Brain pericyte (primary cell): ENCODE measurements at places on chromosomes 2 and 18.

DNA sequence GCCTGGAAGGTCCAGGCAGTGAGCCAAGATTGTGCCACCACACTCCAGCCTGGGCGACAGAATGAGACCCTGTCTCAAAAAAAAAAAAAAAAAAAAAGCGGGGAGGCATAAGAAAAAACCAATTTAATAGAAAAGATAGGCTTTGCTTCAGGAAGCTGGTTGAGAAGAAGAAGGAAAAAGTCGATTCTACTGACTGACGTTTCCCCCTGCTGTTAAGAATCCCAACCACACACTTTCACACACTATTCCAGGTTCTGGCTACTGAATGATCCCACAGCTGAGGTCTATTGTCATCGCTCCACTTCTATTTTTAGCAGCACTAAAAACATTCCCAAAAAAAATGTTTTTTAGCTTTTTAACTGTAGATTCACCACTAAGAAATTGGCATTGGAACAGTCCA, 6.7 kb upstream of the CHCHD5 start:
- no peak for DNase-seq

- DNase-seq, result no peak
Observed at GRCh38 chr2:71784734-71785511, 331.6 kb downstream of the DYSF start.

DNA sequence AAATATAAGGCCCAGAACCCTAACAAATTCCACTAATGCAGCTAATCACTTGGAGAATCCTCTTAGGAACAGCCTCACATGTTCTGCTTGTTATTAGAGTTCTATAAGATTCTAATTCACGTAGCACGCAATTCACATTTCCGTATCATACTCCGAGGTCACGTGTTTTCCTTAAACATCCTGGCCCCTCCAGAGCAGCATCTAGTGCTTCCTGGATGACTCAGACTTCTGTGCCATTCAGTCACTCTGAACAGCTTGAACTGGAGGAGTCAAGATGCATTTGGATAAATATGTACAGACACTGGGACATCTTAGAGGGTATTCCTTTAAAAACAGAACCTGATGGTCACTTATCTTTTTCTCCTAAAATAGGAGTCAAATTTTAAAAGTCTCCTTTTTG, 156.5 kb downstream of the MYO5B start:
- no peak for DNase-seq

GRCh38 chr2:234797566-234798250, 154.1 kb upstream of the SH3BP4 start:
- DNase-seq, result no peak
